NCI-H2029 treated with DMSO at 0.1 percent for 48 hours (cell line): ENCODE measurements at places on chromosomes 5 and 9.

- peak; percentile 39 for DNase-seq
These were observed 319.3 kb upstream of the CHD1 start for GRCh38 chr5:99248066-99248465.

DNA sequence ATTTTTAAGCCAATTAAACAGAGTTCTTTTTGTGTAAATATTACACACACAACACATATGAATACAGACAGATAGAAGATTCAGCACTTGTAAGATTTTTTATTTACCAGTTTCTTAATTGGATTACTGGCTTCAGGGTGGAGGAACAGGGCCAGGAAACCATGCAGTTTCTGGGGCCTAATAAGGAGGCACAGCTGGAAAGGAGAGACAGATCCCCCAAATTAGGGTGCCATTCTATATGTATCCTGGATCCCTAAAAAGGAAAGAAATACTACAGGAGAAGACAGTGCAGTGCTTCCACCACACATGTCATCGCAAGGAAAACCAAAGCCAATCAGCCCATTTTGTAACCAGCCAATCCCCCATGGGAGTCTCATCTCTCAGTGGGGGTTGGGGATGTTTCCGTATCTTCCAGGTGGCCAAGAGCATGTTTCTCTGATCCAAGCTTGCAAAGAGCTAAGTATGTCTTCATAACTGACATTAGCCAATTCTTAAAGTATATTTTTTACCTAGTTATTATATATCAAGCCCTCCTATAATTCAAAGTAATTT lies 15.8 kb upstream of the ABO start:
- no peak for DNase-seq

DNA sequence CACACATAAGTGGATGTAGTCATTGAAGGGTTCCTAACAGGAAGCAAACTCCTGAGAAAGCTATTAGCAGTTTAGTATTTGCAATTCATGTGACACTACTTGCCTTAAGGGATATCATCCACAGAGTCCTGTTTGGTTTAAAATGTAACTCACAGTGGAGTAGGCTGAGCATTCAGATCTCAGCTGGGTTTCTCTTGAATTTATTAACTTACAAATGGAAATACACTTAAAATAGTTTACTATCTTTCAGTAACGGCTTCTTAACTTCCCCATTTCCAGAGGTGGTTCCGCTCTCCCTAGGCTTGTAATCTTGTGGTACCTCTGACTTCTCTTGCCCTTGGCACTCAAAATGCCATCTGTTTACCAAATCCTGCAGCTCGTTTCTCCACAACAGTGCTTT lies 660.7 kb upstream of the ADAMTS16 start:
- no peak for DNase-seq

- no peak for DNase-seq
These were observed 143.0 kb upstream of the LHFPL2 start for GRCh38 chr5:78791501-78792100.

DNA sequence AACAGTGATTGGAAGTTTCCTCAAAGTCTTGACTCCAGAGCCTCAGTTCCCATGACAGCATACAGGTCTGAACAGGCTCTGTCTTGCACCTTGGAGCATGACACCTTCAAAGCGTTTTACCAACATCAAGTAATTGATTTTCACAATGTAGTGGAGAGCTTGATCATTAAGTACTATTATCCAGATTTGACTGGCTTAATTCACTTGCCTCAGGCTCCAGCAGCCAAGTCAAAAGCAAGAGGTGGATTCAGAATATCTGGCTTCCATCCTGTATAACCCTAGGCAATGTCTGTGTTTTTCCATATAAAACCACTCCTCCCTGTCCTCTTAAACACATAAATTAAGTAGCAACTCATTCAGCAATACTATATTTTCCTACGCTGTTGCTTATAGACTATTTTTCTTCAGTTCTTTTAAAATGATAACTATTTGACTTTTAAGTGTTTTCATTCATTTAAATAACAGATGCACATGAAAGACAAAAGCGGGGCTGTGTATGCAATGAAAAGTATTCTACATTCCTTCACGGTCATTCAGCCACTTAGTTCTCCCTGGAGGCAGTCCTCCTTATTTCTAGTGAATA lies 150.8 kb upstream of the RANBP3L start:
- no peak for DNase-seq
